Tibial artery (tissue), 4 donors: ENCODE measurements at places on chromosomes 3 and 15.
A peak's percentile ranks its signal among the peaks of the same experiment; 100 is the strongest.

DNA sequence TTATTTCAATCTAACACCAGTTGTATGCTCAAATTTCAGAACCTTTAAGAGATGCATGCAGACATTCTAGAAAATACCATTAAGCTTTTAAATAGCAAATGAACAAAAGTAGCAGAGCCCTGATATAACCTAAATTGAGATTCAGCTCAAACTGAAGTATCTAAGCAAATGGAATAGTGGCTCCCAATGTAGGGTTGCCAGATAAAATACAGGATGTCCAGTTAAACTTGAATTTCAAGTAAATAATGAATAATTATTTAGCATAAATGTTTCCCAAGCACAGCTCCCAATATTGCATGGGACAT is 171.1 kb upstream of the ATP11B start:
- DNase-seq = no peak

GRCh38 chr15:48796930-48797329 is 13.9 kb downstream of the CEP152 start:
- DNase-seq = no peak

- no peak for DNase-seq
These were observed 83.1 kb upstream of the RPL32 start for GRCh38 chr3:12924437-12924836.

- DNase-seq = no peak
These were observed at the start of gene TGM5 for GRCh38 chr15:43266834-43267233. Gene TGM5, minus strand, starts transcription at chr15:43266928. Its CDS starts 79 bp downstream, at chr15:43266849.

DNA sequence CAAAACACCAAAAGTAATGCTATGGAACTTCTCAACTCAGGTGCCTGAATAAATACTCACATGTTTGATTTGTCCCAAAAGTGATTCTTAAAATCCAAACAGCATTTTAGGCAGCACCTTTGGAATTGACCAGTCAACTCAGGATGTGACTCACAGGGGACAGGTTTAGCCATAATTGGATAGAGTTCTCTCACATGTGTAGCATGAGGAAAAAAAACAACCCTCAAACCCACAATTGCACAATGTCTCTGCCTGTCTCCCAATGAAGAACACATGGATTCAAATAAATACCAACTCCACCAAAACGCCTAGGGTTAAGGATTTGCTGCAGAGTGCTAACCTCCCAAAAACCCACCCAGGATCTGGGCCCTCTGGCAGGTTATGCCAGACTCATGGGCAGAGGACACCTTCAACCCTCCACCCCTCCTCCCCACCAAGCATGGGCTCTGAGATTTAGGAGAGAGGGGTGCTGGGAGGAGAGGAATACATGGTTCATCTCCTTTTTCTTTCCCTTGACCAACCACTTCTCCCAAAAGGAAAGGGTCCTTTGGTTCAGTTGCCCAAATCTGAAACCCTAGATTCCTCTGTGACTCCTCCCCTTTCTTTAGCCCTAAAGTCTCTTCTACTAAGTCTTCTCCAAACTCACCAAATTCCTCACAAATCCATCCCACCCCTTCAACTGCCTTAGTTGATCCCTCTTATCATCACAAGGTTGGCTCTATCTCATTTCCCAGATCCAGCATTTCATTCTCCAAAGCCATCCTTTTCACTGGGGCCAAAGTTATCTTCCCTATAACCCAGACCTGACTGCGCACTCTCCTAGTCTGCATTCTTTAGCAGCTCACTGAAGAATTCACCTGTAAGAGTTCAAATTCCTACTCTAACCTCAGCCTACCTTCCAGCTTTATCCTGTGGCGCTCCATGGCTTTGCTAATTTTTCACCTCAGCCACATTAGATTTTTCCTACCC is 7.7 kb downstream of the RYK start:
- no peak for DNase-seq

GRCh38 chr3:4687596-4687995 is 194.4 kb downstream of the ITPR1 start:
- no peak for DNase-seq

GRCh38 chr15:74790080-74790916 is 8.4 kb downstream of the CSK start:
- peak; percentile 56 for DNase-seq

GRCh38 chr3:183254487-183255347 is 1.7 kb downstream of the B3GNT5 start:
- DNase-seq = peak; percentile 66

DNA sequence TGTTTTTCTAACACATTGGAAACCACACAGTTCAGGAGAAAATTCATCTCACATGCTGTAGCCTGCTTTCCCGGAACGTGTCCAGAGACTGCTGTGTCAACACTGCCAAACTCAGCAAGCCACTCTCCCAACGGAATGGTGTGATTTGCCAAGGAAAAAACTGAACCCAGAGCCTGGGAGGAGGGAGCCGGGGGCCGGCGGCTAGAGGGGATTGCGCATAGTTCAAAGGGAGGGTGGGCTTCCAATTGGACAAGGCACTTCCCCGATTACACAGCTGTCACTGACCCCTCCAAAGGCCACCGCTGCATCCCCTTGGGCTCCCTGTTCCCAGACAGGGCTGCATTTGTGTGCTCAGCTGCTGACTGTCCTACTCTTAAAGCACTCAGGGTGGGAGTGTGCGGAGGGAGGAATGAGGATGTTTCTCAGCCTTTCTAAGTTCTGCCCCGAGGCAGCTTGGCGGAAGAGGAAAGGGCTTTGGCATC is 256.2 kb downstream of the ZNF621 start:
- DNase-seq = peak; percentile 61

DNA sequence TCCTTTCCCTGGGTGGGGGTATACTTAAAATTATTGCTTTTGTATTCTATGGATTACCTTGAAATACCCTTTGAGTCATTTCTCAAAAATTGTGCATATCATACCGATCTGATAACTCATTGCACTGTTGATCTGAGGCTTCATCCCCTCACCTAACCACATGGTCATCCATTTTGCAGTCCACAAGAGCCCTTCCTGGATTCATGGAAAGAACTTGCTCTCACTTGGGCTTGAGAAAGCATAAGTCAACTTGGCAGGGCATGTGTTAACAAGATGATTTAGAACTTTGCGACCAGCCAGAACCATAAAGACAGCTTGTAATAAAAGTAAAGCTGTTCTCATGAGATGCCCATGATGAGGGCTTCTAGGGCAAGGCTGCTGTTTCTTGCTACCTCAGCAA is 22.2 kb downstream of the MME start:
- DNase-seq = no peak

GRCh38 chr3:39960515-39961191 is 151.2 kb downstream of the MYRIP start:
- DNase-seq = peak; percentile 27

- no peak for DNase-seq
These were observed 11.8 kb downstream of the QTRT2 start for GRCh38 chr3:114068336-114068735.

DNA sequence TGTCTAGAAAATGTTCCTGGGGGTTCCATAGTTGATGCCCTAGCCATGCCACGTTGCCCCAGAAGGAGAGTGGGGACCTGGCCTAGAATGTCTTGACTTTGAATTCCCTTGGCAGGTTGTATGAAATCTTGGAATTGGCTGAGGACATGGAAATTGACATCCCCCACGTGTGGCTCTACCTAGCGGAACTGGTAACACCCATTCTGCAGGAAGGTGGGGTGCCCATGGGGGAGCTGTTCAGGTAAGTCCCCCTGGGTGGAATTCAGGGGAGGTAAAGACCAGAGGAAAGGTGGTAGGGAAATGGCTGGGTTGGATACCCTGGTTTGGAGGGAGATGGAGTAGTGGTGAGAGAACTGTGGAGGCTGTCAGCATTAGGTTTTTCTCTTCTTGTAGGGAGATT is 8.9 kb upstream of the FAM131A start:
- DNase-seq = no peak

DNA sequence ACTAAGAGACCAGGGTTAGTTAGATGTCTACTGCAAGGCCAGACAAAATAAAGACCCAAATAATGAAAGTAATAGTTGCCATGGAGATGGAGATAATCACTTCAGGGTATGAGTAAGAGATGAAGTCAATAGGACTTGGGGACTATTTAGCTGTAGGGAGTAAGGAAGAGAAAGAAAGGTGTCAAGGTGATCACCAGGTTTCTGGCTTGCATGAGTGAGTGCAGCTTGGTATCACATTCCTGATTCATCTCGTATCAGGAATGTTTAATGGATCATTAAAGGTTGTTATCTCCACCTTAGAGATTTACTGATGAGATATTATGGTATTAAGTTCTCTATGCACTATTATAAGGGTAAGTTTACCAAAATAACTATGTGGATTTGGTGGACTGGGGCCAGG is 357.4 kb upstream of the ATP11B start:
- DNase-seq = no peak

DNA sequence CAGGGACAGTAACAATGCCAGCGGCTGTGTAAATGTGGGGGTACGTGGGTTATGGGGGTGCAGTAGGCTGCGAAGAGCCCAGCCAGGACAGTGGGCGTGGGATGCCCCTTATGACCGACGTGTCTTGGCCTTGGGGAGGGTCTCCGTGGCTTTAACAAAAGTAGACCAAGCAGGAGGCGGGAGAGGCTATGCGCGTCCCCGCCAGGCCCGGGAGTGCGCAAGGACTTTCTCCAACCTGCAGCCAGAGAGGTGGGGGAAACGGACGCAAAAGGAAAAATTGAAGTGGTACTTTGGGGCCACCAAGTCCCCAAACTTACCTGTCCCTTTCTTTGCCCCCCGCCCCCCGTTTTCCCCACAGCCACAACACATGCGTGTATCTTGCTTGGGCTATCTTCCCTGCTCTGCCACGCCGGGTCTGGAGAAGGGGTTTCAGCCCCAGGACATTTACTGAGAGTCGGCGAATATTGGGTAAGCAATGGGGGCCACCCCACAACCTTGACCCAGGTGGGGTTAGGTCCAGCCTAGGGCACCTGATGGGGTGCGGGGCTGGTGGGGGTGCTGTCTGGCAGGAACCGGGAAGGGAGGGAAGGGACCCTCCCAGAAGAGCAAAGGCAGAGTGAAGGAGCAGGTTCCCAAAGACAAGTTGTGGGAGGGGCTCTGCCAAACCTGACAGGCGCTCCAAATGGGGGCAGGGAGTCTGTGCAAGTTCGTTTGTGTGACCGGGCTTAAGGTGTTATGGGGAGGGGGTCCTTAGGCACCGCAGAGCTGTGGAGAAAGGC is 652 bp downstream of the ISLR2 start:
- no peak for DNase-seq

- no peak for DNase-seq
These were observed 18.4 kb upstream of the CMTM7 start for GRCh38 chr3:32373276-32373675.

- no peak for DNase-seq
These were observed 189.6 kb downstream of the GHSR start for GRCh38 chr3:172258624-172259023.

DNA sequence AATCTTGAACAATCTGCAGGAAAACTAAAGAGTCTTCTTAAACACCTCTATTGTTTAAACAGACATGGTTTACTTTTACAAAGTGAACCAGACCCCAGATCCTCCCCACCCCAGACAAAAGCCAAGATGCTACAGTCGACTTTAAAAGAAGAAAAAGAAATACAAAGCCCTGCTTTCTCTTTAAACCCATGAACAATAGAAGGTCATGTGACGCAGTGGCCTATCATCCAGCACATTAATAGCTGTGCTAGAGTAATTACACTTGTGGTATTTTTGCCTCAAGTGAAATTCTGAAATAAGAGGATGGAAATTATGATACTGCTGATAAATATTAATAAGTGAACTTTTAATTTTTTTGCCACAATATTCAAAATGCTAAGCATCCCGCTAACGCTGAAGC is 613.4 kb downstream of the FOXP1 start:
- DNase-seq = no peak

GRCh38 chr3:50331364-50331907 is 3.4 kb upstream of the TUSC2 start:
- DNase-seq = no peak

DNA sequence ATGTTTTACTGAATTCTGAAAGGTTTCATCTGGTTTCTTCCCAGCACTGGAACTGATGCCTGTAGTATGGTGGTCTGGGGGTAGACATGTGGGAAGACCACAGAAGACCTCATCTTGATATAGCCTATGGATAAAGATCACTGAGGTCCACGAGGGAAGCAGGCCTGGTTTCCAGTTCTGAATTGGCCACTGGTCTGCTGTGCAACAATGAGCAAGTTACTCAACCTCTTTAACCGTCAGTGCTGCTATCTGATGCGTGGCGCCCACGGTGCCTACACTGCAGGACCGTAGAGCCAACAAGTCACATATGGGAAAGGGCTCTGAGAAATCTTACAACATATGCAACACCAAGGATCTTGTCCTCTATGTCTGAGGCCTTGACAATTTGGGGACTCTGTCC is 13.3 kb downstream of the TLE3 start:
- DNase-seq = no peak

DNA sequence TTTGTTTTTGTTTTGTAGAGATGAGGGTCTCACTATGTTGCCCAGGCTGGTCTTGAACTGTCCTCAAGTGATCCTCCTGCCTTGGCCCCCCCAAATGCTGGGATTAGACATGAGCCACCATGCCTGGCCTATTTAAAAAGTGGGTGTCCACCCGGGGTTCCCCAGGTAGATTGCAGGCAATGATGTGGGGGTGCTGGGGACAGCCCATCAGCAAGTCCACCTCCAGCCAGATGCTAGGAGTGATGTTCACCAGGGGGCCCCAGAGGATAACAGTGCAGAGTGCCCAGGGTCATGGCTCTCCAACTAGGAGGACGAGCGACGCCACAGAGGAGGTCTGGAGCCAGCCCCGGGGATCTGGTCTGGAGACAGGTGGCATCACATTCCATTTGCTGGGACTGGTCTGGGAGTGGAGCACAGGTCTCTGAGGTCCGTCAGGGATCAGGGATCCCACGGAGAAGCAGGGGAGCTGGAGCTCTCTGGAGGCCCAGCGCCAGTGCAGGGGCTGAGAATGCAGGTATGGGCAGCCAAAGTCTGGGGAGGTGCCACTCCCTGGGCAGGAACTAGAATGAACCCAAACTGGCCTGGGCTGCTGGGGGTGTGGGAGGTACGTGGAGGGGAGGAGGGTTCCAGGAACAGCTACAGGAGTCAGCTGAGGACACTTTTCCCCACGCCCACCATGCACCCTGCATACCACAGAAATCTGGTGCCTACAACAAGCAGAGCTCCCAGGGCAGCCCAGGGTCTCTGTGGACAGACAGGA is 51.2 kb upstream of the PCSK6 start:
- no peak for DNase-seq

GRCh38 chr15:45684533-45684932 is 49.7 kb downstream of the SQOR start:
- DNase-seq = no peak

- no peak for DNase-seq
These were observed 63.0 kb downstream of the VPS8 start for GRCh38 chr3:184874709-184875644.

GRCh38 chr15:92377083-92377789 is 16.4 kb upstream of the ST8SIA2 start:
- no peak for DNase-seq
